ENCODE measurements at places on chromosomes 2 and 18.

- DNase-seq = no peak
Measured at GRCh38 chr2:77017355-77017745, 504.8 kb downstream of the LRRTM4 start.

- DNase-seq = no peak
Measured at GRCh38 chr18:23902396-23902795, 112.2 kb upstream of the TTC39C start.

GRCh38 chr18:61154866-61155265, 178.4 kb upstream of the CDH20 start:
- no peak for DNase-seq

GRCh38 chr18:63562284-63562683, 20.1 kb downstream of the SERPINB12 start:
- DNase-seq = no peak

- no peak for DNase-seq
Measured at GRCh38 chr2:1499033-1499795, 86.0 kb downstream of the TPO start.

DNA sequence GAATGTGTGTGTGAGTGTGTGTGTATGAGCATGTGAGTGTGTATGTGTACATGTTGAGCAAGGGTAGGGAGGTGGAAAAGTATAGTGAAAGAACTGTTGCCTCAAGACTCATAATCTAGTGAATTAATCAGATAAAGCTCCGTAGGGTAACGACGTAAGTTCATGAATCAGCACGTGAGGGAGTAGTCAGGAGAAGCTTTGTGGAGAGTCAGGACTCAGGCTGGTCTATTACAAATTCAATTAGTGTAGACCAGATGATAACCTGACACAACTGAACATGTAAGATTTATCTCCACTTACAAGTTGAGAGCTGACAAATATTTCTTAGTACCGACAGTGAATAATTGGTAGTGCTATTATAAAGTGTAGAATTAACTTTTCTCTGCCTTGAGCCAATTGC, 194.5 kb downstream of the RAD51AP2 start:
- no peak for DNase-seq

- no peak for DNase-seq
Measured at GRCh38 chr2:176561706-176562105, 292.5 kb downstream of the MTX2 start.

DNA sequence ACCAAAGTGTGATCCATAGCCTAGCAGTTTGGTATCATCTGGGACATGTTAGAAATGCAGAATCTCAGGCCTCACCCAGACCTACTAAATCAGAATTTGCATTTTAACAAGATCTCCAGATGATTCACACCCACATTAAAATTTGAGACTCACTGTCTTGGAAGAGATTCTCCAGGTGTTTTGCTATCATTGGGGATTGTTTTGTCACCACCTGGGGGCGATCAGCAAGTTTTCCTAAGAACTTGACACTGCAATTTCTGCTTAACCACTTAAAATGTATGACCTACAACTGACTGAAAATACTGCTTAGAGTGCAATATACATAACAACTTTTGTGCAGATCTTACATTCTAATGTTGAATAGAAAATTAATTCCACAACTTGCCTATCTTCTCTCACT, 18.9 kb upstream of the ITGA4 start:
- DNase-seq = no peak

GRCh38 chr2:198040835-198041234, 236.4 kb downstream of the PLCL1 start:
- DNase-seq = no peak

DNA sequence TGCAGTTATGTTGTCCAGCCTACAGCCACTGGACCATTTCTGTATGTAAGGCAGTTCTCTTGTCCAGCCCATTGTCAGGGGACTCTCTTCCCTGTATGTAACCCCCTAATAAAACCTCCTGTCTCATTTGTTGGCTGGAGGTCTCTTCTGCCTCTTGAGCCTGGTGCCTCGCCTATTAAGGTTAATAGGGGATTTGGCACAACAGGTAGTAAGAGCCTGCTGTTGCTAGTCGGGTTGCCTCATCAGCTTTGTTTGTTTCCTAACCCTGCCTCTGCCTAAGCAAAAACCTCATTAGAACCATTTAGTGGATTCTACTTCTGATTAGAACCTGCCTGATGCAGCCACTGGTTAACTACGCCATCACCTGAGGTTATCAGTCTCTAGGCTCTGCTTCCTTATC, 62.2 kb upstream of the STPG4 start:
- no peak for DNase-seq

DNA sequence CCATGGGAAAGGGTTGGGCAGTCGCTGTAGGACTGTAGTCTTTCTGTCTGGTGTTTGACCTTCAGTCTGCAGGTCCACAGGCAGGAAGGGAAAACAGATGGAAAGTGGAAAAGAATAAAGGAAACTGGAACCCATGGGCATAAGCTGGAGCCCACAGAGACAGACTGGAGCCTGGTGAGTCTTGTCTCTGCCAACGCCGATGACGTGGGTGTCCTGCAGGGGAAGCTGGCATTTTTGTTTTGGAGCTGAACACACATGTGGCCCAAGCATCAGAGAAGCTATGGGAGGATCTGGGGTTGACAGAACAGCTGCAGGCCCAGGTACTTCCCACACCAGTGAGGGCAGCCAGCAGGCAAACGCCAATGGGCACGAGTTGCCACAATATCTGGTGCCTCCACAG, 28.2 kb upstream of the SOCS6 start:
- DNase-seq = no peak

DNA sequence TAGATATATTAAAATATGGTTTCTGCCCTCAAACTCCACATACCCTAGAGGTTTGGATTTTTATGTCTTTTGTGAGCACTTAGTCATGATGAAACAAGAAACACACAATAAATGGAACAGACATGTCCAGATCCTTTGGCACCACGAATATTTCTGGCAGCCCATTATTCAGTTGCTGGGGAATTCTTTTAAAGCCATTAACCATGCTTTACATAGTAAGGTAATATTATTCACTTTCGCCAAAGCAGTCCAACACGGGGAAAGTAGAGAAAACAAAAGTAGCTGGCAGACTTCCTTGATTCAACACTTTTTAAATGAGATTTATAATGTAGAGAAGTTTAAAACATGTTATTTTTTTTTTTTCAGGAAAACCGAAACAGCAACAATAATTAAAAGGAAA, 235.4 kb downstream of the PIEZO2 start:
- DNase-seq = no peak

- DNase-seq = no peak
Measured at GRCh38 chr2:55047677-55048299, 2.5 kb downstream of the RTN4 start.

GRCh38 chr2:3044587-3045317, 332.9 kb downstream of the EIPR1 start:
- DNase-seq = no peak

- no peak for DNase-seq
Measured at GRCh38 chr18:58316396-58317342, 272.6 kb downstream of the NEDD4L start.

DNA sequence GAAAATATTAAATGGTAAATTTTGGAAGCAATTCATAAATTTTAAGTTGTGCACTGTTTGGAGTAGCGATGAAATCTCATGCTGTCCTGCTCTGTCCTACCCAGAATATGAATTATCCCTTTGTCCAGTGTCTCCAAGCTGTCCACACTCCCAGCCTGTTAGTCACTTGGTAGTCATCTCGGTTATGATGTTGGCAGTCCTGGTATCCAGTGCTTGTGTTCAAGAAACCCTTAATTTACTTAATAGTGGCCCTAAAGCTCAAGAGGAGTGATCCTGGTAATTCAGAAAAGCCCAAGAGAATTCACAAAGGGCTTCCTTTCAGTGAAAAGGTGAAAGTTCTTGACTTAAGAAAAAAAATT, 71.8 kb upstream of the STAM2 start:
- DNase-seq = no peak

All from T-helper 9 cell (primary cell).